ENCODE measurements at places on chromosomes 1 and 21.

DNA sequence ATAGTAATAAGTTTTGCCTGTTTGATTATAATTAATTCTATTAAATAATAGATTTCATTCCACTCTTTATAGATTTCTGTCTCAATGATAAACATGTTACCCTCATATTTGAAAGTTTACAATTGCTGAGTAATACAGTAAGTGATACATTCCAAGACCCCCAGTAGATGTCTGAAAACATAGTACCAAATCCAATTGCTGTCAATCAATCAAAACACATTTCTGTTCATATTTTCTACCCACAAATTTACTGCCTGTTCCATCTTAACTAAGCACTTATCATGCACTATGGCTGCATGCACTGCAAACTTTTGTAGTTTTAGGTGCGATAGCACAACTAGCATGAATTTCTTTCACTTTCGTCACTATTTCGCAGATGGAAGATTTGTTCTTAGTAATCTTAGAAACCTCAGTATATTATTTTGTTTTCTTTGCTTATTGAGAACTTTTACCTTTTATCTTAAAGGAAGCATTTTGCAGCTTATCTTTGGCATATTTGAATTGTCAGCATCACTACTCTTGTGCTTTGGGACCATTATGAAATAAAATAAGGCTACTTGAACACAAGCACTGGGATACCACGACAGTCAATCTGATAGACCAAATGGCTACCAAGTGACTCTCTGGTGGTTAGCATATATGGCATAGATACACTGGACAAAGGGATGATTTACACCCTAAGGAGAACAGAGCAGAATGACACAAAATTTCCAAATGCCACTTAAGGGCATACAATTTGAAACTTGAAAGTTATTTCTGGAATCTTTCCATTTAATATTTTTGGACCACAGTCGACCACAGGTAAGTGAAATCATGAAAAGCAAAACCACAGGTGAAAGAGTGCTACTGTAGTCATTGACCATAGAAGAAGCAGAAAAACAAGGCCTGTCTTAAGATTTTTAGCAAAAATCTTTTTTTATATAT lies 67.6 kb downstream of the RGS13 start:
- DNase-seq, result peak; percentile 8

GRCh38 chr1:224632381-224632871 lies 16.3 kb downstream of the CNIH3 start:
- DNase-seq, result no peak

DNA sequence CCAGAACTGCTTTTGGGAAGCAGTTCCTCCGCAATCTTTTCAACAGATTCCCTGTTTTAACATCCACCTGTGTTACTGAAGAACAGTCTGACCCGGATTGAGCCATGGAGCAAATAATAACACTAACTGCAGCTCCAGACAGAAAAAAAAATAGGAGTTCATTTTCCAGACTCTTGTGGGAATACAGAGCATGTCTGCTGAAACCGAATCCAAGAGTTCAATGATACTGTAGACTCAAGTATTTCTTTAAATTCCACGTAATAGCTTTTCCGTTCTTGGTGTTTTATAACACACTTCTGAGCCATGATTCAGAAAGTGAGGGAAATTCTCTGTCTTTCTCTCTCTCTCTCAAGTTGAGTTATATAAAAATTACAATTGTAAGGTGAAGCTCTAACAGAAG lies 60.6 kb downstream of the DDAH1 start:
- DNase-seq, result no peak

DNA sequence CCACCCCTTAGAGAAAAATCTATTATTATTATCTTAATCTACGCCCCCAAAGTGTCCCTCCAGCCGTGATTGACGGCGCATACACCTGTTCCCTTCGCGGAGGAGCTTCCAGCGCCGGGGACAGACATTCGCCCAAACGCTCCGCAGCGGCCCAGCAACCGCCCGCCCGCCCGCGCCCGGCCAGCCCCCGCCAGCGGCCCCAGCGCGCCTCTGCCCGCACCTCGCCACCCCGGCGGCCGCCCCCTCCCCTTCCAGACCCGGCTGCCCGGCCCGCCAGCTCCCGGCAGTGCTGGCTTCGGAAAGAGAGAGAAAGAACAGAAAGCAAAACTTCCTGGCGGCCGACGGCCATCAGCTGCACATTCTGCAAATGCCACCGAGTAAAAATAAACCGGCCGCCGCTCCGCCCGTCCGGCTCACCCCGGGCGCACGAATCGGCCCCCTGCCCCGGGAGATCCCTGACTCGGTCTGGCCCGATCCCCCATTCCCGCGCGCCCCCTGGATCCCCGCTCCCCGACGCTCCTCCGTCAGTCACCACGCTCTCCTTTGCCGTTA lies 1.6 kb downstream of the CASZ1 start:
- DNase-seq, result peak; percentile 65

- no peak for DNase-seq
Measured at GRCh38 chr1:31690921-31691320, 12.9 kb downstream of the COL16A1 start.

DNA sequence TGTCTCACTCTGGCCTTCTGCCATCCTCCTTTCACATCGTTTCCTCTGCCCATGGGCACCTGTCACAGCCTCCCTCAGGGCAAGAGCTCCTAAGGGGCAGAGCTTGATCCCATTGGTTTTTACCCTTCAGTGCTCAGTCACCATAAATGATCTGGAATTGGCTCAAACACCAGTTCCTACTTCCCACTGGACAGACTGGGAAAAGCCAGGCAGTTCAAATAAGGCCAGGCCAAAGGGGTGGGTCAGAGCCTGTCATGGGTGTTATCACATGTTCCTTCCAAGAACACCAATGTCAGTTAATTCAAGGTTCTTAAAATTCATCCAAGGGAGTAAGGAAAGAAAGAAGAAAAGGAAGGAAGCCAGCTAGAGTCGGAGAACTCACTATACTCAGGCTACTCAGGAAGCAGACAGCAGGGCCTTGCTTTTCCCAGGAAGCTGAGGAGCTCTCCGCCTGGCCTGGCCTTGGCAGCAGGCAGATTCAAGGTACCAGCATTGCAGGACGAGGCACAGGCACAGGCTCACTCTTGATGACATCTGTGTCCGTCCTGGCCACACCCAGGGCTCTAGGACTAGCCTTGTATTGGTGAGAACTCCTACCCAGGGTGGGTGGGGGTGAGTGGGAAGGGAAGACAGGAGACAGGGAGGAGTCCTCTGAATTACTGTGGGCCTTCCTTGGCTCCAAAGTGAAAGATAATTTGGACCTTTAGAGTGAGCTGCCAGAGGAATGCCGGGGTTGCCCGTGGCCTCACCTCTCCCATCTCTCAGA lies 32.2 kb upstream of the ARTN start:
- no peak for DNase-seq

- no peak for DNase-seq
Measured at GRCh38 chr1:203743091-203743571, 21.9 kb upstream of the LAX1 start.

DNA sequence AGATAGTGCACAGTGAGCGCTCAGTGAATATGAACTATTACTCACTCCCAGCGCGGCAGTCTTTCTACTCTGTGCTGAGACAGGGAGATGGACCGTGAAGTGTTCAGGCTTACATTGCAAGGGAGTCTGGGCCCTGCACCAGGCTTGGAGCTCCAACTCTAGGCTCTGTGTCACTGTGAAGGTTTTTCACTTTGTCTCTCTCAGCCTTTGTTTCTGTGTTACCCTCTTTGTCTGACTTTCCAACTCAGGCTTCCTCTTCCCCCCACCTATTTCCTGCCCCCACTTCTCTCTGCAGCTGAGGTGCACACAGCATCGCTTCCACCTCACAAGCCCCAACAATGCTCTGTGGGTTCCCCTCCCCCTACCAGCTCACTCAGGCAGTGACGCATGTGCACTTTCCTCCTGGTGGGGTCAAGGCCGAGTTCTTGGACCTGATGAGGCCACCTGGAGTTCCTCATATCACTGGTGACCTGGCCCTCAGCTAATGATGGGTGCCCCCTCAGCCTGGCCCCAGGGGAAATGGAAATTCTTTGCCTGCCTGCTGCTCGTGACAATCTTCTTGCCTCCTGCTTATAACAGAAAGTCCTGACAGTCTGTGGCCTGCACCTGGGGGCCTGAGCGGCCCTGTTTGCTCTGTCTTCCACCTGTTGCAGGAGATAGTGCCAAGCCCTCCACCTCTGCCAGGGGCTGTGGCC lies 1.1 kb upstream of the LCK start:
- DNase-seq, result peak; percentile 88

DNA sequence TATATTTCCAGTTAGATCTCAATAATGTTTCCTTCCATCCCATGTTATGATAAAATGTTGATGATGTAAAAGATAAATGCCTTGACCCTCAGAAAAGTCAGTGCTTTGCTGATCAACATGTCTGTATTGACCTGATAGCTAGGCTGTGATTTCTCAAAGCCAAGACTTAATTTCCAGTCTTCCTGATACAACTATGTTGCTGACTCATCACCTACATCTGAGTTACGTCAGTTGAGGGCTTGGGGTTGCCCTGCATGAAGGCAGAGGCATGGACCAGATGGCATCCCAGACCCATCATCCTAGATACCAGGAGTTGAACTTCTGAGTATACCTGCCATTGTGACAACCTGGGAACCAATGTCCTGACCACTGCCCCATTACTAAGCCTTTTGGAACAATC lies 4.8 kb downstream of the LCE1D start:
- DNase-seq, result no peak

DNA sequence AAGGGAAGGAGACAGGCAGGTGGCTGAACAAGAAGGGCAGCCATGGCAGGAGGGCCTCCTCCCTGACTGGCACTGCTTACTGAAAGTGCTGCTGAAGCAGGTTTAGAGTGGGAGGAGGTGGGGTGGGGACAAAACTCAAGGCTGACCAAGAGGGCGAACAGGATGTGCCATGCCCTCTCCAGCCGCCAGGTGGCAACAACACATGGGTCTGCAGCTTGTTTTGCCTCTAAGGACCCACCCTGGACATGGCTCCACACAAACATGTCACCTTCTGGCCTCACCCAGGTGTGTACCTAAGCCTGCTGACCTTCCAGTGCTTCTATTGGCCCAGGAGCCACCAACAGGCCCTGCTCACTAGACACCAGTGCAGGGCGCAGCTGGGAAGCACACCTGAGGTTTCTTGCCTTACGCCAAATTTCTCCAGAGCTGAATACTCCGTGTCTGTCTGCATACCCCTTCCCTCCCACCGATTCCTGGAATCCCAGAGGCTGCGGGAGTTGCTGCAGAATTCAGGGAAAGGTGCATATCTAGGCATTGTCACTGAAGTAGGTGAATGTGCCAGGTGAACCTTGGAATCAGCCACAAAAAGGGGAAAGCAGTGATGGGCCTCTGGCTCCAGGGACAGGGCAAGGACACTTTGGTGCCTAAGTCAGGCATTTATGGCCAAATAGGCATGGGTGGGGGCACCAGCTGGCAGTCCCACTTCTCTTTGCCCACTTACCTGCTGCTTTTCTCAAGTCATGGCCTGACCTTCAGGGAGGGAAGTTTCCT lies 5.3 kb downstream of the PSRC1 start:
- peak; percentile 93 for DNase-seq

DNA sequence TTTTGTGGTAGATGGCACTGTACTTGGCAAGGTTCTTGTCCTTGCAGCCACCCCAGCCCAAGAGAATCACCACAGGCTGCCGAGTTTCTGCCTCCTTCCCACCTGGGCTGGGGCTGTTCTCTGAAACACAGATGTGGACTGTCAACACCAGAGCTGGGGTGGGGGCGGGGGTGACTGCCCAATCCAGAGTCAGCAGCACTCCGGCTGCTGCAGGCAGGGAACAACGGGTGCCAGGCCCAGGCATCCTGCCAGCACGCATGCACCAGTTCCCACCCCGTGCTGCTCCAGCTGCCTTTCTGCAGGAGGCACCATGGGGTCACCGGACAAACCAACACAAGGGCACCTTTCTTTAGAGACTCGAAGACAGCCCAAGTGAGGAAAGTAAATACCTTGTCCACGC lies 14.1 kb downstream of the TMEM53 start:
- no peak for DNase-seq

DNA sequence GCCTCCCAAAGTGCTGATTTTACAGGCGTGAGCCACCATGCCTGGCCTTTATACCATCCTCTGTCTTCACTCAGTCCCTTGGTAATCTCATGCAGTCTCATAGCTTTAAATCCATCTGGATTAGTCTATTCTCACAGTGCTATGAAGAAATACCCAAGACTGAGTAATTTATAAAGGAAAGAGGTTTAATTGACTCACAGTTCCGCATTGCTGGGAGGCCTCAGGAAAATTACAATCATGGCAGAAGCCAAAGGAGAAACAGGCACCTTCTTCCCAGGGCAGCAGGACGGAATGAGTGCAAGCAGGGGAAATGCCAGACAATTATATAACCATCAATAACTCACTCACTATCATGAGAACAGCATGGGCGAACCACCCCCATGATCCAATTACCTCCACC lies 49.1 kb upstream of the CPLANE2 start:
- DNase-seq, result no peak

- DNase-seq, result no peak
Measured at GRCh38 chr1:70382682-70383081, 28.2 kb upstream of the ANKRD13C start.

GRCh38 chr1:248924696-248925532 lies 18.9 kb downstream of the PGBD2 start:
- DNase-seq, result no peak

DNA sequence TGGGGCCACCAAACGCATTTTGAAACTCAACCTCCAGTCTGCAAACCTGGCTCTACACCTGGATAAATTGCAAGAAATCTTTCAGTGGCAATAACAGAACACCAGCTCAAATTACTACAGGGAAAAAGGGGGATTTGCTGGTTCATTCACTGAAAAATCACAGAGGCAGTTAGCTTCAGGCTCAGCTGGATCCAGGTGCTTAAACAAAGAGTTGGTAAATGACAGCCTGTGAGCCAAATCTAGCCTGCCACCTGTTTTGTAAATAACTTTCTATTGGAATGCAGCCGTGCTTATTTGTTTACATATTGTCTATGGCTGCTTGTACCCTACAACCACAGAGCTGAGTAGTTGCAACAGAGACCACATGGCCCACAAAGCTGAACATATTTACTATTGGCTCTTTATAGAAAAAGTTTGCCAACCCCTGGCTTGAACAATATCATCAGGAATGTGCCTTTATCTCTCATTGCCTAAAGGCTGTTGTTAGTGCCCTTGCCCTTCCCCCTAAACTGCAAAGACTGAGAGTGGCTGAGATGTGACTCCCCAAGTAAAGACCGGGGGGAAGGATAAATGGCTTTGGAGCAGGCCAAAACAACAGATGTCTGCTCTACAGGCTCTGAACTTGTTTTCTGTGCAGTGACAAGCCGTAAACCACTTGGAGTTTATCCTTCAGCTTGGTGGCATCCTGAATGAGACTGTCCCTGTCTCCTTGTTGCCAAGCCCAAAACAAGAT lies 21.5 kb upstream of the PTPRF start:
- DNase-seq, result no peak

- no peak for DNase-seq
Measured at GRCh38 chr1:228046421-228047182, 35.9 kb upstream of the ARF1 start.

DNA sequence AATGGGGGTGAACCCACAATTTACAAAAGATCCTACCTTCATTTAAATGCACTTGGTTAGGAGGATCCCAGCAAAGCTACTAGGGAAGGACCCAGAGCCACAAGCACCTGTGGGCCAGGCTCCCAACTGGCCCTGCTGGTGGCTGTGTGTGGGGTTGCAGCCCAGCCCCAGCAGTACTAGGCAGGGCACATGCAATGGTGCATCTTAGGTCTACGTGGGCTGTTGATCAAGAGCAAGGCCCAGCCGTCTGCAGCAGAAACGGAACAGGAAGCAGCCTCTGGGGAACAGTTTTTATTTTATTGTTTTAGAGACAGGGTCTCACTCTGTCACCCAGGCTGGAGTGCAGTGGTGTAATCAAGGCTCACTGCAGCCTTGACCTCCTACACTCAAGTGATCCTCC lies 134.1 kb upstream of the RAB4A start:
- no peak for DNase-seq

- peak; percentile 84 for DNase-seq
Measured at GRCh38 chr1:204431310-204432184, 19.9 kb upstream of the PPP1R15B start.

All from GM13977 (cell line).